DMS 273 treated with DMSO at 0.1 percent for 48 hours (cell line): ENCODE measurements at places on chromosomes 2 and 18.

GRCh38 chr2:223727562-223727961 is 109.8 kb downstream of the AP1S3 start:
- DNase-seq = peak; percentile 42

- DNase-seq = no peak
Measured at GRCh38 chr2:219009294-219009693, 16.1 kb upstream of the CRYBA2 start.

DNA sequence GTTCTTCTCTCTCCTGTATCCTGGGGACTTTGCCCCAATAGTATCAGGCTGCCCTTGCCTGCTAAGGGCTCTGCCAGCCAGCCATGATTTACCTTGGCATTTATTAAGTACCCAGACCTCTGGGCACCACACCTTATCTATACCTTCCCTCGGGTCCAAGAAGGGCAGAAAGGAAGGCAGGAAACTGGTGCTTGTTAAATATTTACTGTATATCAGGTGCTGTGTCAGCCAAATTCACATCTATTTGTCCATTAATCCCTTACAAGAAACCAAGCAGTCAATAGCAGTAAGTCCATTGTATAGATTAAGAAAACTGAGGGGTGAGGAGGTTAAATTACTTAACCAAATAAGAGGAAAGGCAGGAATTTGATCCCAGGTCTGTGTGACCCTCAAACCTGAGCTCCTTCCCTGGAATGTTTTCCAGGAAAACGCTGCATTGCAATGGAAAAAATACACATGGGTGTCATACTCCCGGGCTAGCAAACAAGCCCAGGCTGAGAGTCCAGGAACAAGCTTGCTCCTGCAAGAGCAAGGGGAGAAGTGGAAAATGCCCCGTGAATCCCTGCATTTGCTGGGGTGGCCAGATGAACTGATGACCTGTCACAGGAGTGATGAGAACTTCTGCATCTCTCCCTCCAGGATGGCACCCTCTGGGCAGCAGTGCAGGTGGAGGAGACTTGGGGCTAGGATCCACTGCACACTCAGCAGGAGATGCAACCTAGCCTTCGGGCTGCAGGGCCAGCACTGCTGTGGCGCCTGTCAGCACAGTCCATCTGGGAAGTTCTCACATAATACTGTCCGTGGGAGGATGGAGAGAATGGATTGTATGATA is 30.4 kb downstream of the CIB4 start:
- no peak for DNase-seq

DNA sequence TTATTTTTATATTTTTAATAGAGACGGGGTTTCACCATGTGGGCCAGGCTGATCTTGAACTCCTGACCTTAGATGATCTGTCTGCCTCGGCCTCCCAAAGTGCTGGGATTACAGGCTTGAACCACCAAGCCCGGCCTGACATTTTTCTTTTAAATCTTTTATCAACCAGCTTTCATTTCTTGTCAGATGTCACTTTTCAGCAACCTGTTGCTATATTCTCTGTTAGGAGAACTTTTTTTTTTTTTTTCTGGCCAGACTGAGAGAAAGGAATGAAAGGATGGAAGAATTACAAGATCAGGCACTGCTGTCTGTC is 146.3 kb downstream of the TGIF1 start:
- DNase-seq = no peak

DNA sequence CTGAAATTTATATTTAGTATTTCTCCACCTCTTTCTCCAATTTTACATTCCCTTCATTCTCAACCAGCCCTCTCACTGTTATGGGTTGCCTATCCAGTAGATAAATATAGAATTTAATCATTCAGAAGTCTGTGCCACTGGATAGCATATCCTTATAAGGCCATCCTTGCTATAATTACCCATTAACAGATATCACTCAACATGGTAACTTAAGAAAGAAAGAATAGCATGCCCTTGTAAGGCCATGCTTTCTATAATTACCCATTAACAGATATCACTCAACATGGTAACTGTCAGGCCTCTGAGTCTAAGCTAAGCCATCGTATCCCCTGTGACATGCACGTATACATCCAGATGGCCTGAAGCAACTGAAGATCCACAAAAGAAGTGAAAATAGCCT is 1137.4 kb upstream of the FAM98A start:
- no peak for DNase-seq

- no peak for DNase-seq
Measured at GRCh38 chr18:35507192-35507591, 9.4 kb upstream of the INO80C start.

GRCh38 chr2:158578703-158579330 is 122.1 kb downstream of the PKP4 start:
- DNase-seq = no peak

- no peak for DNase-seq
Measured at GRCh38 chr2:3114406-3115185, 263.0 kb downstream of the EIPR1 start.

DNA sequence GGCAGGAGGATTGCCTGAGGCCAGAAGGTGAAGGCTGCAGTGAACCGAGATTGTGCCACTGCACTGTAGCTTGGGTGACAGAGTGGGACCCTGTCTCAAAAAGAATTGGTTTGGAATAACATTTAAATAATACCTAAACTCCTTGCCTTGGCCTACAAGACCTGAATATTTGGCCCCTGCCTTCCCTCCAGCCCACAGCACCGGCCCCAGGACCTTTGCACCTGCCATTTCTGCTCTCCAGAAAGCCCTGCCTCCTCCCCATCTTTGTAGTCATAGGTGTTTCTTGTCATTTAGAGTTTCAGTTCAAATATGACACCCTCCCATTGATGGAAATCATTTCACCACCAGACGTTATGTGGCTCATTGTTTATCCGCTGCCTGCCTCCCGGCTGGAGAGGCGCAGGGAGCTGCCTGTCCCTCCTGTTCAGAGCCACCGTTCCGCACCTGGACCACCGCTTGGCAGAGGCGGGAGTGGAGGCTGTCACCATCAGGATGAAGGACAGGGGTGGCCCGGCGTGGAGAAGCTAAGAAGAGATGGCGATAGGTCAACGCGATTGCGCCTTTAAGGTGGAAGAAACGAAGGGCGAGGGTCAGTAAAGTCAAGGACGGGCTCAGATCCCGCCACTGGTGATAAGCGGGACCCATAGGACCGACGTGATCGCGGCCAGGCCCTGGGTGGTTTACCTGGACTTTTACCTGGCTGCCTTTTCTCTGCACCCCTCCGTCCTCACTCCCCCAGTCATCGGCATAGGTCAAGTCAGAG is 638 bp upstream of the LPIN1 start:
- DNase-seq = no peak

GRCh38 chr2:204015118-204015843 is 78.7 kb downstream of the ICOS start:
- no peak for DNase-seq

- no peak for DNase-seq
Measured at GRCh38 chr2:219167997-219168396, 1.8 kb downstream of the SLC23A3 start.

- DNase-seq = no peak
Measured at GRCh38 chr2:81481994-81482368, 1177.4 kb upstream of the LRRTM1 start.

GRCh38 chr18:29430416-29430815 is 1253.5 kb upstream of the CDH2 start:
- no peak for DNase-seq

DNA sequence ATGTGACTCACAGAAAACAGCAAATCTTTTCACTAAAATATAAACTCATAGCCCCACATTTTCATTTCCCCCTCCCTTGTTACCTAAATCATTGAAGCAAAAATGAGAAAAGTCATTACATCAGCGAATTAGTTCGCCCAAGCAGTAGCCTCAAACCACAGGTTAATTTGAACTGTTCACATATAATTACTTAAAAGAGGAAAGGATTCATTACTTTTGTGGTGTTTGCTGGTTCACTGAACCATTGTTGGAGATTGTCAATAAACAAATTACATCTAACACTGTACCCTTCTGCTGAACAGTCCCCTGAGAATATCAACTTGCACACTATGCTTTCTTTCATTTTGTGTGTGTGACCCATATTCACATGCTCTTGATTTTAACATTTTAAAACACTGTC is 238.7 kb downstream of the ERBB4 start:
- DNase-seq = no peak

GRCh38 chr2:36573165-36573564 is 24.8 kb downstream of the FEZ2 start:
- no peak for DNase-seq

GRCh38 chr2:53744395-53745065 is 23.1 kb upstream of the CHAC2 start:
- DNase-seq = no peak

DNA sequence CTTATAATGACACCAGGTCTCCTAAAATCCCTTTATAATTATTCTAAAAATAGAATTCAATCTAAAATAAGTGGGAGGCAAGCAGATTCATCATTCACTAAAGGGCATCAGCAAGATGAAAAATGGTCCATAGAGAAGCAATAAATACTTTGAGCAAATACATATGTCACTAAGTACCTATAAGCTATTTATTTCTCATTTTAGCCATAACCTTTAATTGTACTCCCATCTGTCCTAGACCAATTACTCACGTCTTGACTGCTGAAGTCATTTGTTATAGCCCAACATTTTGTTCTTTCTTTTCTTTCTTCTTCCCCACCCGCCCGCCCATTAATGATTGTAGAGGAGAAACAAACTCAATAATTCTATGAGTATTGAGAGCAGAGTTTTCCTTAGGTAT is 105.7 kb downstream of the MAP2 start:
- no peak for DNase-seq
